Activated CD4-positive, CD25-positive, alpha-beta regulatory T cell treated with anti-CD3 and anti-CD28 coated beads, Interleukin-2, amount 50 U/mL, for 24 hours (primary cell): ENCODE measurements at places on chromosomes 2 and 18.

DNA sequence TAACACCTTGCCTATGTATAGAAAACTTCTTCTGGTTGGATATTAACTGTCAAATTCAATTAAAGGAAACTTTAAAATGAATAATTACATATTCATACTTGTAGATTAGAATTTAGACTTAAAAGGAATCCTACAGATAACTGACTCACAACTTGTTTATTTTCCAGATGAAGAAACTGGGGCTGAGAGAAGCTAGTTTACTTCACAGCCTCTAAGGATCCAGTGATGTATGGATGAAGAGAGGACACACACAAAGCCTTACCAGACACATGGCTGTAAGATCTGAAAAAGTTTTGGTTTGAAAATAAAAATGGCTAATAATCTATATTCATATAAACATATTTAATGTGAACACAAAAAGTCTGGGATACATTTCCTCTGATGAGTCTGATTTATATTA is 72.3 kb downstream of the PRELID3A start:
- ATAC-seq: no peak

- ATAC-seq: no peak
These were observed 39.5 kb downstream of the RNU4ATAC start for GRCh38 chr2:121570036-121570666.

- ATAC-seq: no peak
These were observed 1.2 kb downstream of the KDSR start for GRCh38 chr18:63365876-63366212.

DNA sequence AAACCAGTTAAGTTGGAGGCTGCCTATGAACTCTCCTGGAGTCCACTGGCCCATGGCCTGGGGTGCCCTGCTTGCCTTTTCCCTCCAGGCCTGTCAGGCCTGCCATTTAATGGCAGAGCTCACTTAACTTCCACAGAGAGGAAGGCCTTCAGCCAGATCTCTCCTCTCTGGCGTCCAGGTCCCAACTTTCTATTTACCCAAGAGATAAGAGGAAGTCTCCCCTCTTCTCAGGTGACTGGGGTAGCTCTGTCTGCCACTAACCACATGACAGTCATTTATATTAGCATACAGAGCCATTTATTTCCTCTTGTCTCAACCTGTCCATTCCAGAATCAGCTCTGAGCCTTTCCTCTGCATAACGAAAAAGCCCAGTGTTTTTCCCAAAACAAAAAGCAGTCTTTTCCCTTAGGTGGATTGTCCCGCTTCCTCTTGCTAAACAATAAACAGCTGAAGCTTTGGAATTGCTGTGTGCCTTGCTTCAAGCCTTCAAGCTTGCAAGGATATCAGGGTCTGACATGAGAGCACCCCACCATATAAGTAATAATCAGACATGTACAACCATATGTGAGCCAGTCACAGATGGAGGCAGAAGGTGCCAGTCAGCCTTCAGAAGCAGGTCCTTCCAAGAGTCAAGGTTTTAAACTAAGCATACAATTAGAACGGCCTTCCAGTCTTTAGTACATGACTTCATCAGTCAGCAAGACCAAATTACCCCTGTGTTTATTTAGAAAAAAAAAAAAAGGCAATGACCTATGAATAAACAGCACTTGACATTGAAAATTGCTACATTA is 71.2 kb upstream of the STPG4 start:
- no peak for ATAC-seq

- ATAC-seq: no peak
These were observed 86.9 kb upstream of the SERPINE2 start for GRCh38 chr2:224126003-224126402.

- ATAC-seq: no peak
These were observed 393.5 kb downstream of the ERBB4 start for GRCh38 chr2:212145121-212145520.

DNA sequence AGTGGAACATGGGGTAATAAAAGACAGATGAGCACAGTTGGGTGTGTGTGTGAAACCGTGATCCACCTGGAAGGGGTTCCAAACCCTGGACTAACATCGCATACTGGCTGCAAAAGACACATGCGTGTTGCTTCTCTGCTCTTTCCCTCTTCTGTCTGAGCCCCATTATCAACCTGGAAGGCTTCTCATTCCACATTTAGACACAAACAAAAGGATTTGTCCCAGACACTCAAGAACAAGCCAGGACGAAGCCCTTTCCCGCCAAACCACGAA is 7.0 kb upstream of the SP9 start:
- no peak for ATAC-seq

DNA sequence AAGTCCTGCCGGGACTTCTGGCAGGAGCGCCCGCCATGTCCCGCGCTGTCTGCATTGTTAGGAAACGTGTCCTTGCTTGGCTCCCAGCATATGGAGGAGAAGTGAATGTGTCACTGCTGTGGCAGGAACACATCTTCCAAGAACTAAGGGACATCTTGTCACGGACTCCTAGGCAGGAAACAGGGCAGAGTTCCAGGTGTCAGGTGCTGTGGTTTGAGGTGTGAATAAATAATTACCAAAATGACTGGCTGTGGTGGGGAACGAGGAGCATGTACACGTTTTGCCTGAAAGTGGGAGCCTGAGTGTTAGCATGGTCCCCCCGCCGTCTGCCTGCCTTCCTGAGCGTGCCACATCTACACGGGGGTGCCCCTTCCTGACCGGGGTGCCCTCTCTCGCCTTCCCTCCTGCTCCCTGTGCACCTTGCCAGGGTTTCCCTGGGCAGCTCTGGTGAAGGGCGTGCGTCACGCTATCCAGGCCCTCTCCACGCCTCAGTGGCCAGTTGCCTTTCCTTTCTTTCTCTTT is 237.5 kb downstream of the LDLRAD4 start:
- peak; percentile 75 for ATAC-seq

DNA sequence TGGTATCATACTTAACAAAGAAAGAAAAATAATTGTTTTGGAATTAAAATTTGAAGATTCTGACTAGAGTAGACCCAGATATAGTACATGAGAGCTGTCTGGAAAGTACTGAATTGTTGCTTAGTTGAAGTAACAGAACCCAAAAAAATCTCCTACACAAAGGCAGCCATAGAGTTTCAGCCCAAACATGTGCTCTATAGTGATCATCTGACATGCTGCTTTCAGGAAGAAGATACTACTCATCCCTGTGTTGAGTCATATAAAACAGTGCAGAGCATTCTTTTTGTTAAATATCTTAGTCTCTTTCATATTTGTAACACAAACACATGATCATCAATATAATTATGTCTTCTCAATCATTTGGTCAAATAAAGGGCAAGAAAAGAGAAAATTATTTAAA is 84.8 kb upstream of the PTPRM start:
- ATAC-seq: no peak

DNA sequence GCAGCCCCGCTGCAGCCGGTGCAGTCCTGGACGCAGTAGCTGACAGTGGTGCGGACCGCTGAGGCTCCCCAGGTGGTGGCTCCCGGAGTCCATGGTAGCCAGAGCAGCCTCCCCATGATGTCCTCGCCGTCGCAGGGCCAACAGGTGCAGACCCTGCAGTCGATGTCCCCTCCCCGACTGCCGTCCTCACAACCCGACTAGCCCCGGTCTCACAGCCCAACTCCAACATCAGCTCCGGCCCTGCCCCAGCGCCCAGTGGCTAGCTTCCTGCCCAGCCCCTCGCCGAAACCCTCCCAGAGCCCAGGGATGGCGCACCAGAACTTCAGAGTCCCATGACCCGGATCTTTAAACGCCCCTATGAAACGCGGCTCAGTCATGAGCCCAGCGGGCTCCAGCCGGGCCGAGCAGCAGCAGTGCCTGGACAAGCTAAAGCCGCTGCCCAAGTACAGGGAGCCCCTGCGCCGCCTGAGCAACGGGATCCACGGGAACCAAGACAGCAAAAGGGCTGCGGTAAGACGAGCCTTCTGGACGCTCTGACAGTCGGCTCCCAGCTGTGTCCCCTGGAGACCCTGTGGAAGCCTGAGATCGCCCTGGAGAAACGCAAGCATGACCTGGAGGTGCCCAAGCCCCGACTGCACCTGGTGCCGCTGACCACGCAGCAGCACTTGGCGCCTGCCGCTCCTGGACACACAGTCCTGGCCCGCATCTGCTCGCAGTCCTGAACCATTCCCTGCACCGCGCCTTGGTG is 53.8 kb upstream of the TUBA3E start:
- ATAC-seq: no peak

GRCh38 chr2:177184606-177185005 is 28.0 kb upstream of the HNRNPA3 start:
- ATAC-seq: no peak

DNA sequence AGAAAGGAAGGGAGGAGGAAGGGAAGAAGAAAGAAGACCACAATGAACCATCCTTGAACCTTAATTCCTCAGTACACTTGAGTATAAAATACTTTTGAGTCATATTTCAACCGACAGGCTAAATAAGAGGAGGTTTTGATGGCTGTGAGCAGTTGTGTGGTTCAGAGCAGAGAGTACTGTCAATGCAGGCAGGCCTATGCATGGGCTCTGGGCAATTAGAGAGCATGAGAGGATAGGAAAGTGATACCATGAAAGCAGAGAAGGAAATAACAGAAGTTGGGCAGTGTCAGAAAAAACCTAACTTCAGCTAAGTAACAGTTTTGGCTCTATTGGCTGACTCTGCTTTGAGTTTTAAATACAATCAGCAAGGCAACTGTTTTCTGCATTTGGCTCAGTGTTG is 123.6 kb upstream of the STK17B start:
- ATAC-seq: no peak

DNA sequence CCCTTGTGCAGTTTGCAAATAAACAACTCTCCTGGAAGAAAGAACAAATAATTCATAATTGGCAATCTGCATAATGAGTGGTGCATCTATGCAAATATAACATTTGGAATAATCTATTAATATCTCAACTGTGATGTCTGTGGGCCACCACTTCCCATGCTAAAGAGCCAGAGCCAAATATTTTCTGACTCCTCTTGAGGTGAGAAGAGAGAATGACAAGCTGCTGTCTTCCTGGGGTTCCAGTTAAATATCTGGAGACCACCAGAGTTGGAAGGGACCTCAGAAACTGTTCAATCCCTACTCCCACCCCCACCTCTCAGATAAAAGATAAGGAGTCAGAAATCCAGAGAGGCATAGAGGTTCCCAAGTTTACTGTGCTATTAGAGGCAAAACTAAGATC is 241.0 kb upstream of the SLC14A2 start:
- no peak for ATAC-seq

- ATAC-seq: no peak
These were observed 211.4 kb upstream of the LRRTM1 start for GRCh38 chr2:80515964-80516363.

- no peak for ATAC-seq
These were observed 1.9 kb downstream of the USP37 start for GRCh38 chr2:218566296-218566695.

DNA sequence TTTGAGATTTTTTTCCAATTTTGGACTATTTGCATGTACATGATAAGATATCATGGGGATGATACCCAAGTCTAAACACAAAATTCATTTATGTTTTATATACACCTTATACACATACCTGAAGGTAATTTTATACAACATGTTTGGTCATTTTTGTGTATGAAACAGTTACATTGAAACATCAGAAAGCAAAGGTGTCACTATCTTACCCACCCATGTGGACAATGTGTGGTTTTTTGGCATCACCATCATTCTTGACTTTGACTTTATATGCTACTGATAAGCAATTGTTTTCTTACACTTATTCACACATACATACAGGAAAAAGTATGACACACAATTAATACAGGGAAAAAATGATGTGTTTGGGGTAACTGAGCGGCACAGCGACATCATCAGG is 51.0 kb upstream of the ACVR1 start:
- ATAC-seq: no peak

DNA sequence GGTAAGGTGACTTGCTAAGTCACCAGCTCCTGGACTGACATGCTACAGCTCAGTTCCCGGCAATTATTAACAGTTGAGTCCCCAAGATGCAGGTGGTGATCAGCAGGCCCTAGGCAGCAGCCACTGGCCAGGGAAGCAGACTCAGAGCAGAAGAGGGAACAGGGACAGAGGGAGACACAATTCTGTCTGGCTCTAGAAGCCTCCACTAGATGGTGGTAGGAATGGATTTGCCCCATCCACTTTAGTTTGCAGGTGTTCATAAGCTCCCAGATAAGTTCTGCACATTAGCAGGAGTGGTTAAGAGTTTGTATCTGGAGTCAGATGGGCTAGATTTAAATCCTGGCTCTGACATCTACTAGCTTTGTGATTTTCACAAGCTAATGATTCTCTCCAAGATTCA is 25.5 kb upstream of the SLC1A4 start:
- no peak for ATAC-seq

DNA sequence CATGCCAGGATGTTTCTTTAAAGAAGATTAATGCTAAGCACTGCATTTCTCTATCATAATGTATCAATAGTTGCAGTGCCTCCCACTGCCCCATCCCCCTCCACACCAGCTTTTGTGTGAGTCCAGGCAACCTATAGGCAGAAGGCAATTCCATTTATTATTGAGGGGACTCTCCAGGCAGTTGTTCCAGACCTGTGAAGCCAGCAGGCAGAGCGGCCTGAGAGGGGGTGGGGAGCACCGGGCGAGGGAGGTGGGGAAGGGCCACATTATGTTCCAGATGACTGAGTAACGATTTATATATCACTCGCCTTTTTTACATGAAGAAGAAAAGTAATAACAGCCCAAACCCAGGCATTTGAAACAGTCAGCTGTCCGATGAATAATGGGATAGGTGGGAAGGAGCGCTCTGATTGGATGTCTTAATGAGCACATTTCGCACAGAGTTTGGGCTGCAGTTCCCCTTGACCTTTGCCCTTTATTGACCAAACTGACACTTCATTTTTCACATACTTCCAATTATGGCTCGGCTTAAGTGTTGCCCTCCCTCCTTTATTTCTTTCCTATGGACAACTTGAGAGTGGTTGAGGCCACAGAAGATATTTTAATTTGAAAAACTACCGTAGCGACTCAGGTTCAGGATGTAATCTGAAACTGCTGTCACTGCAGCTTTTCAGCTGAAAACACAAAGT is 34.4 kb downstream of the MEIS1 start:
- no peak for ATAC-seq

GRCh38 chr2:65371074-65371434 is 61.3 kb downstream of the SPRED2 start:
- ATAC-seq: no peak

DNA sequence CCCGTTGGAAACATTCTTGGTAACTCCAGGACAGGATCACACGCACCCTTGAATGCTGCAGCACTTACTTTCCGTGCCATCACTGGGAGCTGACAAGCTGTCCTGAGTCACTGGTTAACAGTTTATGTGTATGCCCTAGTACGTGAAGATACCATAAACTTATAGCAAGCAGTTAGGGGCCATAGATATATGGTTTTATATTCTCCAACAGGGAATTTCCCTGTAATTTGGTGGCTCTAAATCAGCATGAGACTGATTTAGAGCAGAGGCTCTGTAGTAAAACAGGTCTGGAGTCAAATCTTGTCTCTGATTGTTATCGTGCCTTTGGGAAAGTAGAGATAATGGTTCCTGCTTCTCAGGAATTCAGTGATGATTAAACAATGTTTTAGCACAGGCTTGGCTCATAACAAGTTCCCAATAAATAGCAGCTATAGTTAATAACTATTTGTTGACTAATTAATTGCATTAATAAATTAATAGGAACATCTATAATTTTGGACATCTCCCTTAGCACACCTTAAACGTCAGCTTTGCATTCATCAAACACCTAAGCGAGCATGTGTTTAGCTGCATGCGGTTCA is 215.2 kb downstream of the VAPA start:
- no peak for ATAC-seq
